Fibroblast of skin of scalp (primary cell): ENCODE measurements at places on chromosomes 7 and 10.
A peak's percentile ranks its signal among the peaks of the same experiment; 100 is the strongest.

DNA sequence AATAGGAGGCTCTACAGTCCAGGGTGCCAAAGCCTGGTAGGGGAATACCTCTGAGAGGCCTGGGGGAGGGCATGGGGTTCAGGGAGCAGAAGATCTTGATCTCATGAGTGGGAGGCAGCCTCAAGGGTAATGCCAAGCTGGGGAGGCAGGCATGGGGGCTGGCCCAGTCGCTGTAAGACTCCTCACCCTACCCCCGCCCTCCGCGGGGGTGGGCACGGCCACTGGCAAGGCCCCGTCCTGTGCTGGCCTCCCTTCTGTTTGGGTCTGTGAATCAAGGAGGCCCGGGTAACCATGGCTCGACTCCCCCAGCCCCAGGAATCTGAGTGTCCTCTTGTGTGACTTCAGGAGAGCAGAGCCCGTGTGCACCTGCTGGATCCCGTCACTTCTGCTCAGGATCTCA lies 473.9 kb downstream of the PLXNA4 start:
- DNase-seq = no peak

DNA sequence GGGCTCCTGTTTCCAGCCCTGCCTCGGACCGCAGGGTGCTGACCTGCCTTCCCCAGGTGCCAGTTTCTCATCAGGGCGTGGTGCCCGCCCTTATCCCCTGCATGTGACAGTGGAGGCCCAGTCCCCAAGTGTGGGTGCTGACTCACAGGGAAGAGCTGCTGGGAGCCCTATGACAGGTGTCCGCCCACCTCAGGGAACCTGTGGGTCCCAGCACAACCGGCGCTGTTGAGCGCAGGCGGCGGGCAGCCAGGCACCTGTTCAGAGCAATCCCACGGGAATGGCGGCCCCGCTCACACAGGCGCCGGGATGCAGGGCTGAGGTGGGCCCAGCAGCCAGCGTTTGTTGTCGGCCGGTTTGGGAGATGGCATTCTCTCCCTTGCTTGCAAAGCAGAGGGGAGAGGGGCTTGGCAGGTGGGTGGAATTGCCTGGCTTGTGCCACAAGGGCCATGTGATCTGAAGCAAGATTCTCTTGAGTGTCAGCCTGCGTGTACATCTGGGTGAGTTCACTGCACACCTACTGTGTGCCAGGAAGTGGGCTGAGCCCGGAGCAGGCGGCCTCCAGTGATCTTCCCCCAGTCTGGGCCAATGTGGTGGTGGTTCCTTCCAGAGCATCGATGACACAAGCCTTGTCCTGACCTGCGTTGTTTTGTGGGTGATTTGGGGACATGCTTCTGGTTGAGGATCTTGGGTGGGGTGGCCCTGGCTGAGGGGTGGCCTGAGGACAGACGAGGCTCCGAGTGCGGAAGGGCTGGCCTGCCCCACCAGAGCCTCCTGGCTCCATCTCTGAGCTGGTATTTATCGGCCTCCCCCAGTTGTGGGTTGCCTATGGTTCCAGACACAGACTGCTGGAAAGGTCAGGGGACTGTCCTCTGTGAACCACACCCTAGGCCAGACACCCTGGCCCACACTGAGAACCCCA lies 2.4 kb downstream of the PWWP2B start:
- DNase-seq = no peak

DNA sequence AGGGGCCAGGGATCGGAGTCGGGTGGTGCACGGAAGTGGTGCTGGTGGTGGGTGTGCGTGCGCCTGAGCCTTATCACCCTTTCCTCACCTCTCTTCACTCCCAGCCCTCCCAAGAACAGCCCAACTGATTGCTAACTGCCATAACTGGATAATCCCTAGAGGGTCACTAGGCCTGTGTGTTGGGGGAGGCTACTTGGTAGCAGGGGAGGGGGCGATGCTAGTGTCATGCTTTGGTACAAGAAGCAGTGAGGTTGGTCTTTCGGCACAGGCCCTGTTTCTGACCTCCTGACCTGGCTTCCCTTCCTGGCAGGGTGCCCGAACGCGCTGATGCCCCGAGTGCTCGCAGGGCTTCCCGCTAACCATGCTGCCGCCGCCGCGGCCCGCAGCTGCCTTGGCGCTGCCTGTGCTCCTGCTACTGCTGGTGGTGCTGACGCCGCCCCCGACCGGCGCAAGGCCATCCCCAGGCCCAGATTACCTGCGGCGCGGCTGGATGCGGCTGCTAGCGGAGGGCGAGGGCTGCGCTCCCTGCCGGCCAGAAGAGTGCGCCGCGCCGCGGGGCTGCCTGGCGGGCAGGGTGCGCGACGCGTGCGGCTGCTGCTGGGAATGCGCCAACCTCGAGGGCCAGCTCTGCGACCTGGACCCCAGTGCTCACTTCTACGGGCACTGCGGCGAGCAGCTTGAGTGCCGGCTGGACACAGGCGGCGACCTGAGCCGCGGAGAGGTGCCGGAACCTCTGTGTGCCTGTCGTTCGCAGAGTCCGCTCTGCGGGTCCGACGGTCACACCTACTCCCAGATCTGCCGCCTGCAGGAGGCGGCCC lies 652 bp downstream of the KAZALD1 start:
- DNase-seq = peak; percentile 48

GRCh38 chr10:35422228-35422627 lies 85.9 kb downstream of the CCNY start:
- no peak for DNase-seq

GRCh38 chr10:129887986-129888783 lies 75.9 kb downstream of the EBF3 start:
- DNase-seq = no peak

DNA sequence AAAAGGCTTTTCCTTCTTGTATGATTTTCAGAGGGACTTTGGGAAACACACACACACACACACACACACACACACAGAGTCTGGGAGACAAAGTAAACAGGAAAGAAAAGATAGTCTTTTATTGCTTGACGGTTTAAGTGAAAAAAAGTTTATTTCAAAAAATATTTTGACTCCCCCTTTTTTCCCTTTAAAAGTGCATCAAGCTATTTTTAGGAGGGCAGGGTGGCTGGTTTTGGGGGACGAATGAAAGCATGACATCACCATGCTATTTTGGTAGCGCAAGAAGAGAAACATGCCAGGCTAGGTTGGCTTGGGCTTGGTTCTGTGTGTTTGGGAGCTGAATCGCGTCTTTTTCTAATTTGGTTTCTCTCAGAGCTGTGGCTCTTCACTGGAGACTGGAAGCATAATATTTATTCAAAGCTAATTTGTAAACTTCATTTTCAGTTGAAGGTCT lies 129.2 kb downstream of the BAMBI start:
- no peak for DNase-seq

DNA sequence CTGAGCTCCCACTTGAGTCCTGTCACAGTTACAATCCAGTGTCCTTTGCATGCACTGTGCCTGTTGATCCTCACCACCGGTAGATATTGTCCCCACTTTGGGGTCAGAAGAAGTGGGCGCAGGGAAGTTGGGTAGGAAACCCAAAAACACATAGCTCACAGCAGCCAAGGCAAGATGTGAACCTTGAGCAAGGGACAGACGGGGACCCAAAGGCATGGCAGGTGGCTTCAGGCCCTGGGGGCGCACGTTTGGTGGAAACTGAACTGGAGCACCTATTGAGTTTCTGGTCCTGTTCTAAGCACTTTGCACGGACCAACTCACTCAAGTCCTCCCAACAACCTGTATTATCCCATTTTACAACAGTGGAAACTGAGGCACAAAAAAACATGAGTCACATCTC lies 82.8 kb upstream of the ZNF716 start:
- no peak for DNase-seq

- DNase-seq = peak; percentile 51
Measured at GRCh38 chr7:132419542-132419941, 156.7 kb downstream of the PLXNA4 start.

- DNase-seq = no peak
Measured at GRCh38 chr7:47942132-47942531, 6.1 kb downstream of the PKD1L1 start.

DNA sequence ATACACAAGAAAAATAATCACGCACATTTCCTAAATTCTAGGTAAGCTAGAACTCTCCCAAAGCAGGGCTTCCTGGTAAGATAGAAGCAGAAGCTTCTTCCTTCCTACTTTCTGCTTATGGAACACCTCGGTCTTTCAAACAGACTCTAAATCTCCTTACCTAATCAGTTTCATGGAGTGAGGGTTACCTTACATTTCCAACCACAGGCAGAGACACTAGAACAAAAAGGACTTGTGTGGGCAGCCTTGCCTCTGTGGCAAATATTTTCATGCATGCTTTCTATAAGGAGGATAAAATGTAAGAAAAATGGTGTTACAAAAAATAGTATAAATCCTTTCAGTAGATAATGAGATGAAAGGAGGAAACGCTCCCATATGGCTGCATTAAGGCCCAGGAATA lies 386.3 kb upstream of the SMIM30 start:
- DNase-seq = no peak

- peak; percentile 91 for DNase-seq
Measured at GRCh38 chr7:155206318-155207020, 91.2 kb upstream of the INSIG1 start.

DNA sequence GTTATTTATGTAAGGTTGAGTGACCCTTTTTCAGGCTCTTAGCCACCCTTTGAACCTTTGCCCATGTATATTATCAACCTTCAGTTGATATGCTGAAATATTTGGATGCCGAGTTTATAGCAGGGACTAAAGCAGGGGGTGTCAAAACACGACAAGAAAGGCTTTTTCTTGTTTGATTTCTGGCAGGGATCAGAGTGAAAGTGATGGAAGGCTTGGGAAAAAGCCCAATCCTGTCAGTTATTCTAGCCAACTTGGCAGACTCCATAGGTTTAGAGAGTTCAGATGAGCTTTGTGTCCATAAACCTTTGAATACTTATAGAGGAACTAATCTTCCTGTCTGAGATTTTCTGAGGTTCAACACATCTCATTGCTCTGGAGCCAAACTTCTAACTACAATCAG lies 47.5 kb downstream of the INHBA start:
- no peak for DNase-seq

DNA sequence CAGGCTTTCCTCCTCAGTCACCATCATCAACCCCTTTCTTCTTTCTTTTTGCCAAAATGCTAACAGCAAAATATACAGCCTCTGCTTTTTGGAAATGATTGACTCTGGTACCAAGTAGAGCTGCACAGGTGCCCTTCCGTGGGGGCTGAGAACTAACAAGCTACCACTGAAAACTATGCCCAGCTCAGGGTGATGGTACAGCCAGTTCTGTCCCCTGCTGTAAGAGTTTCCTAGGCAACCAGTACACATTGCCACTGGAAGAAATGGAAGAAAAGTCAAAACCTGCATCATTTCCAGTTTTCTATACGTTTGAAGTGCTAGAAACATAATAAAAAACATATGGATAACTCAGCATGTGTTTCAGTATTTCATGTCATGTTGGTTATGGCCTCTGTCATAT lies 297.5 kb downstream of the PRKG1 start:
- no peak for DNase-seq

DNA sequence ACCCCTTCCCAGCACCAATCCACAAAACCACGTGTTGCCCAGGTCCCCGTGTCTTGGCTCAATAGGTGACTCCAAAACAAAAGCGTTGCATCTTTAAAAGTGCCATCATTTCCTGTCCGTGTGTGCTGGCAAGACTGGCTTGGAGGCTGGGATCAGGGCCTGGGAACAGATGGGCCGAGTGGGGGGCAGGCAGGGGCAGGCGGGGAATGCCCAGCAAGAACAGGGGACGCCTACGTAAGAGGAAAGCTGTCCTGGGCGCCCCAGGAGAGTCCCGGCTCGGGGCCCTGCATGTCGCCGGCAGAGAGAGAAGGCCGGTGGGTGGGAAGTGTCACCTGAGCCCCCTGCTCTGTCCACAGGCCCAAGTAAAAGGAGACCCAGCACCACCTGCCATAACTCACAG lies 86.5 kb downstream of the PAXIP1 start:
- DNase-seq = no peak

- DNase-seq = no peak
Measured at GRCh38 chr7:17946591-17946990, 6.3 kb upstream of the SNX13 start.
